ENCODE measurements at places on chromosomes 2 and 18. TPM values are rescaled to one million over a fixed set of nuclear protein-coding genes. Genes with fewer than 3 reads are reported as not detected.

DNA sequence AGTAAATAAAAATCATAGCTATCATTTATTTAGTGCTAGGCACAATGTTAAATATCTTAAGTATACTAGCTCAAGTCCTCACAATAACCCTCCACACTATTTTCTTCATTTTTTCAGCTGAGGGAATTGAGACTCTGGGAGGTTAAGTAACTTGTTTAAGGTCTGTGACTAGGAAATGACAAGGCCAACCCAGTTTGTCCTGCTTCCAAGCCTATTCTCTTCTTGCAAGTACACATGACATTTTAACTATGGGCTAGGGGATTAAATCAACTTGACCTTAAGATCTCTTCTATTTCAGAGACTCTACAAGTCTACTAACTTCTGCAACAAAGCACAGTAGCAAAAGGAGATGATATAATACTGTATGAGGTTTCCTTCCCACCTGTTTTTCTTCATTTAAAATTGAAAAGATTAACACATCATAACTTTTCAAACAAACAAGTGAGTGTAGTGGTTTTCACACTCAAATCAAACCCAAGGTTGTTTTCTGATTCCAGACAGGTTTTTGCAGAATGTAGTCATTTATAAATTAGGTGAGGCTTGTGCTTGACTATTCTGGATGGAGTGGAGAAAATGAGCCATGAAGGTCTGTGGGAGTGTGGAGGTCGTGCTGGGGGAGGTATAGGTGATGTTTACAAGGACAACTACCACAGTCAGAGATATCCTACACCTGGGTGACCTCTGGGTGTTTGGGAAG, 57.0 kb downstream of the CD28 start:
- H3K4me3 ChIP-seq: peak overlapping the region; percentile 2
- peaks cover 66% of the 10 kb centered on the region for H3K4me1 ChIP-seq
- DNase-seq: no peak
- peaks cover 67% of the 10 kb centered on the region for H3K36me3 ChIP-seq
- peak overlapping the region; percentile 95 for H3K27ac ChIP-seq

- no peaks in the 10 kb centered on the region for H3K36me3 ChIP-seq
- H3K27me3 ChIP-seq: no peaks in the 10 kb centered on the region
- H3K27ac ChIP-seq: no peak overlapping the region
- no peaks in the 10 kb centered on the region for H3K4me1 ChIP-seq
- no peak overlapping the region for H3K4me3 ChIP-seq
These were observed 150.6 kb downstream of the EXOC6B start for GRCh38 chr2:72674982-72675915.

GRCh38 chr2:149662556-149662955, 75.0 kb upstream of the MMADHC start:
- H3K4me1 ChIP-seq: no peaks in the 10 kb centered on the region
- H3K36me3 ChIP-seq: no peaks in the 10 kb centered on the region
- no peaks in the 10 kb centered on the region for H3K27me3 ChIP-seq
- H3K27ac ChIP-seq: no peak overlapping the region

DNA sequence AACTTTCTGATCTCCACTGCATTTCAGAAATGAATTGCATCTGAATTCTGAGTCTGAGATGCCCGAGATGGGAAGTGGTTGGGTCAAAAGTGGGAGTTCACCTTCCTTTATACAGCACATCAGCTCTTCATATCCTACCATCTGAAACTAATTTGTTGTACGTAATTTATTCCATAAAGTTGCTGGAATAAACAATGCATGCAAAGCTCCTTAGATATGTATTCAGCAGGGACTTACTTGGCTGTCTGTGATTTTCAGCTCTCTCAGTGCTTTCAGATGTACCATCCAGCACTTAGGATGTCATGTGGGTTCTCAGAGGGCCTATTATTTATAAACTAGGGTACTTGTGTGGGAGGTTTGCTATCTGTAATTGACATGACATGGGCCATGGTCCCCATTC, 46.9 kb upstream of the EFEMP1 start:
- no peaks in the 10 kb centered on the region for H3K4me1 ChIP-seq
- DNase-seq: no peak
- no peak overlapping the region for H3K4me3 ChIP-seq
- no peaks in the 10 kb centered on the region for H3K27me3 ChIP-seq
- H3K27ac ChIP-seq: no peak overlapping the region

GRCh38 chr2:74417763-74418162, 3.7 kb downstream of the C2orf81 start:
- DNase-seq: no peak
- no peak overlapping the region for H3K27ac ChIP-seq
- peaks cover 39% of the 10 kb centered on the region for H3K4me1 ChIP-seq
- H3K4me3 ChIP-seq: no peak overlapping the region
- H3K36me3 ChIP-seq: no peaks in the 10 kb centered on the region

DNA sequence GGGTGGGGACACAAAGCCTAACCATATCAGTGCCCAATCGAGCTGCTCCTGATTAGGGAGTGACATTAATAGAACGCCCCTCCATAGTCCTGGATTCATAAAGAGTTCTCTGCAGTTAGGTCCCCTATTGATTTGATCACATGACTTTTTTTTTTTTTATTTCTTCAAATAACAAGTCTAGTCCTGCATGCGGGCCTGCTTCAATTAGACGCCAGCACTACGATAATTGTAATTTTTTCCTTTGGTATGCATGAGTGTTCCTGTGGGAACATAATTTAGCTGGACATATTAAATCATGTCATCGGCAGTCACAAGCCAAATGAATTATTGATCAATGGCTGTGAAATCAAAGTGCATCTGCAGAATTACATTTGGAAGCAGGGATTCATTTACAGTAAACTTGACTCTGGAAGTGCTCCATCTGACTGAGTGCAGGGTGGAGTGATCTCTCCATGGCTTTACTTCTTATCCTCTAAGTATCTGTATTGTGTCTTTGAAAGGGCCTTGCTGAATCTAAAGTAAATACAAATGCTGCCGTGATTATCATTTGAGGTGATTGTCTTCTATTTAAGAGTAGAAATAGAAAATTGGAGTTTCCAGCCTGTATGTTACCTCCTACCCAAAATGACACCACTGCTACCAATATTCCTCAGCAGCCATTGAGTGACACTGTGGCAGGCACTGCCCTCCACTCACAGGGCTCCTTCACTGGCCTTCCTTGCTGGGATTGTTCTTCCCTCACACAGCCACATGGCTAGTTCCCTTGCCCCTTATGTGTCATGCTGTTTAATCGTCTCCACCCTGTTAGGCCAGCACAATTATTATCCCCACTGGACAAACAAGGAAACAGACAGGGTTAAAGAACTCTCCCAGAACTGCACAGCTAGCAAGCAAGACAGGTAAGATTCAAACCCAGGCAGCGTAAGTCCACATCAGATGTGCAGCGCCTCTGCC, 337.4 kb upstream of the ID2 start:
- H3K36me3 ChIP-seq: peaks cover 2% of the 10 kb centered on the region
- peaks cover 2% of the 10 kb centered on the region for H3K27me3 ChIP-seq
- no peak for DNase-seq
- H3K27ac ChIP-seq: no peak overlapping the region
- peaks cover 23% of the 10 kb centered on the region for H3K4me1 ChIP-seq

GRCh38 chr2:8432706-8433336, 249.0 kb upstream of the ID2 start:
- H3K4me1 ChIP-seq: peaks cover 13% of the 10 kb centered on the region

GRCh38 chr2:48483916-48484315, 46.0 kb upstream of the STON1 start:
- H3K27me3 ChIP-seq: no peaks in the 10 kb centered on the region
- H3K4me1 ChIP-seq: no peaks in the 10 kb centered on the region
- no peak overlapping the region for H3K27ac ChIP-seq
- H3K36me3 ChIP-seq: peaks cover 34% of the 10 kb centered on the region
- H3K4me3 ChIP-seq: no peak overlapping the region

GRCh38 chr2:140186313-140186712, 1406.1 kb upstream of the NXPH2 start:
- no peaks in the 10 kb centered on the region for H3K4me1 ChIP-seq
- no peaks in the 10 kb centered on the region for H3K36me3 ChIP-seq
- no peak for DNase-seq
- no peaks in the 10 kb centered on the region for H3K27me3 ChIP-seq
- H3K27ac ChIP-seq: no peak overlapping the region
- H3K4me3 ChIP-seq: no peak overlapping the region

GRCh38 chr2:33214436-33214835, 262.0 kb upstream of the RASGRP3 start:
- no peak overlapping the region for H3K27ac ChIP-seq
- no peak for DNase-seq
- no peak overlapping the region for H3K4me3 ChIP-seq
- H3K27me3 ChIP-seq: peaks cover under 1% of the 10 kb centered on the region
- H3K4me1 ChIP-seq: peaks cover under 1% of the 10 kb centered on the region
- no peaks in the 10 kb centered on the region for H3K36me3 ChIP-seq

- no peaks in the 10 kb centered on the region for H3K36me3 ChIP-seq
- H3K4me3 ChIP-seq: no peak overlapping the region
- no peak for DNase-seq
- peak overlapping the region; percentile 67 for H3K27ac ChIP-seq
- H3K27me3 ChIP-seq: peaks cover 77% of the 10 kb centered on the region
These were observed 3.9 kb upstream of the DLX1 start for GRCh38 chr2:172081221-172082022.

DNA sequence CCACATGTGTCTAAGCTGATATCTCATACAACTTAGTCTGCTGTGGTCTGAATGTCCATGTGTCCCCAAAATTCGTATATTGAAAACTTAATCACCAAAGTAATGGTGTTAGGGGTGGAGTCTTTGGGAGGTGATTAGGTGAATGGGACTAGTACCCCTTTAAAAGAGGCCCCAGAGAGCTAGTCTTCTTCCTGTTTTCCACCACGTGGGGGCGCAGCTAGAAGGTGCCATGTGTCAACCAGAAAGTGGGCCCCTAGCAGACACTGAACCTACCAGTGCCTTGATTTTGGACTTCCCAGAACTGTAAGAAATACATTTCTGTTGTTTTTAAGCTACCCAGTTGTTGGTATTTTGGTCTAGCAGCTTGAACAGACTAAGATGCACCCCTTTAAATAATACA, 86.6 kb downstream of the ASB1 start:
- no peaks in the 10 kb centered on the region for H3K4me1 ChIP-seq
- H3K36me3 ChIP-seq: peaks cover 2% of the 10 kb centered on the region
- H3K27ac ChIP-seq: no peak overlapping the region
- H3K27me3 ChIP-seq: peaks cover 4% of the 10 kb centered on the region

DNA sequence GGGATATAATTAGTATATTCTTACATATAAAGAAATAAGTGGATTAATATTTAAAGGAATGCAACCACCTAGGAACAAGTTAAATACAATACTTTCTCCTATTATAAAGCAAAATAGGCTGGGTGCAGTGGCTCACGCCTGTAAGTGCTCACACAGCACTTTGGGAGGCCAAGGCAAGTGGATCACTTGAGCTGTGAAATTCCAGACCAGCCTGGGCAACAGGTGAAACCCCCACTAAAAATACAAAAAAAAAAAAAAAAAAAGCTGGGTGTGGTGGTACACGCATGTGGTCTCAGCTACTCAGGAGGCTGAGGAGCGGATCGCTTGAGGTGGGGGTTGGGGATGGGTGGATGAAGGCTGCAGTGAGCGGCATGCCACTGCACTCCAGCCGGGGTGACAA, 286.2 kb upstream of the EPC2 start:
- H3K4me3 ChIP-seq: no peak overlapping the region
- peaks cover 2% of the 10 kb centered on the region for H3K36me3 ChIP-seq
- DNase-seq: no peak
- peaks cover 2% of the 10 kb centered on the region for H3K27me3 ChIP-seq

DNA sequence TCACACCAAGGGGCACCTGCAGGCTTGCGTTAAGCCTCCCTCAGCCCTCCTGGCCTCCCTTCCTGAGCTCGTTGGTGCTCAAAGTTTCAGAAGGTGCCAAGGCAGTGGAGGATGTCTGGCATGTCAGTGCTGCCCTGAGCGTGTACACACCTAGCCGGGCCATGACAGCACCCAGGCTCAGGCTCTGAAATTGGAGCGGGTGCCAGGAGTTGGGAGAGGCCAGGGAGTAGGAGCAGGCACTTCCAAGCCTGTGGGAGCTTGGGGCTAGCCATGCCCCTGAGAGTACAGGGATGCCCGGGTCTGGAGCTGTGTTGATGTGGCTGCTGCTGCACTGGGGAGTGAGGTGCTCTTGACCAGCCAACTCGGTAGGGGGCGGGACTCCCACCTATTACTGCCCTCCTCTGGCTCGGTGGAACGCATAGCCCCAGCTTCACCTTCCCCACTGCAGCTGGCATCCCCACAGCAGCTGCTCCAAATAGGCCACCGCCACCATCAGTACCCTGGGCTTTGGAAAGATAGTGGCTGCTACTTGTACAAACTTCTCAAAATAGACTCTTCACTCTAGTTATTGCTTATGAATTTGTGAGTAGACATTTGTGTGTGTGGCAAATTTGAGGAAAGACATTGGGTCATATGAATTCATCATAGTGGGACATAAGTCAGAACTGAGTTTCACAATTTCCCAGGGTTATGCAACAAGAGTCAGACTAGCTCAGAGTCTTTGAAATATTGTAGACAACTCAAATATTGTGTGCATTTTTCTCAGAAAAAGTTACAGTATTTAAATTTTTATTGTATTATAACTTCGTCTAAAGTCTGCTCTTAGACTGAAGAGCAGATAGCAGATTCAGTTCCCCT, 6.8 kb upstream of the PCARE start:
- no peak overlapping the region for H3K27ac ChIP-seq
- no peaks in the 10 kb centered on the region for H3K36me3 ChIP-seq
- H3K27me3 ChIP-seq: peaks cover 3% of the 10 kb centered on the region
- H3K4me3 ChIP-seq: no peak overlapping the region
- H3K4me1 ChIP-seq: no peaks in the 10 kb centered on the region
- DNase-seq: no peak

DNA sequence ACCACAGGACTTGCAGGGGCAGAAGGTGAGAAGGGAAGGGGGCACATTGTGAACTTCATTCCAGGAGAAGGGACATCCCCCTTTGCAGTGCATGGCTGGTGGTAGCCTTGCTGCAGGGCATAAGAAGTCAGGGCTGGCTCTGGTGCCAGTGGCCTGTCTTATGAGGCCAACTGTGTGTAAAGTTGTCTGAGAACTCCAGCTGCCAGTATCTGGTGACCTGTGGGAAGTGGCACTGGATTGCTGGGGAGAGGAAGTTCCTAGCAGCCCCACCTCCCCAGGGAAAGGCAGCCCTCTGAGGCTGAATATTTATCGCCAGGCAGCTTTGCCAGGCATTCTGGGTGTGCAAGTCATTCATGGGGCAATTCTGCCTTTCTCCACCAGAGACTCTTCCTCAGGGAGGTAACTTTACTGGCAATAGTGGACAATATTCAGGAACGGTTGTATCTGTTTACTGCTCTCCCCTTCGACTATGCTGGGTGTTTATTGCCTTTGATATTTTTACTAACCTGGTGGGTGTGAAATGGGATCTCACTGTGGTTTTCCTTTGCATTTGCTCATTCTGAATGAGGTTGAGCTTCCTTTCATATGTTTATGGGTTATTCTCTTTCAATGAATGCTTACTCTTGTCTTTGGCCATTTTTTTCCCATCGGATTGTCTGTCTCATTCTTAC, 12.3 kb downstream of the TRPM8 start:
- peaks cover 5% of the 10 kb centered on the region for H3K4me1 ChIP-seq
- no peak overlapping the region for H3K4me3 ChIP-seq
- peaks cover 22% of the 10 kb centered on the region for H3K27me3 ChIP-seq
- no peaks in the 10 kb centered on the region for H3K36me3 ChIP-seq

Gene CXCR4
- total RNA-seq: 83.3 TPM

Gene ERMN
- 2.1 TPM for total RNA-seq

Gene IL36RN
- not detected for total RNA-seq

Gene NETO1
- not detected for total RNA-seq

Gene GNLY
- 141 TPM for total RNA-seq

Gene POTEC
- not detected for total RNA-seq

Gene CNGA3
- not detected for total RNA-seq

Gene UPP2
- total RNA-seq: not detected

Gene NIFK
- 150 TPM for total RNA-seq

Gene IL1B
- total RNA-seq: 0.44 TPM

Gene SERPINB2
- total RNA-seq: not detected

All from activated T-helper 1 cell treated with anti-CD3 and anti-CD28 coated beads, Interleukin-12 subunit alpha, Interleukin-12 subunit beta, Interleukin-2, Interleukin-4 antibody, amounts not matched to agents 30 ng/mL and 10 ng/mL and 1 ng/mL, durations not matched to agents 14 hours and 24 hours and 36 hours (primary cell).